ENCODE measurements at places on chromosomes 3 and 15.

DNA sequence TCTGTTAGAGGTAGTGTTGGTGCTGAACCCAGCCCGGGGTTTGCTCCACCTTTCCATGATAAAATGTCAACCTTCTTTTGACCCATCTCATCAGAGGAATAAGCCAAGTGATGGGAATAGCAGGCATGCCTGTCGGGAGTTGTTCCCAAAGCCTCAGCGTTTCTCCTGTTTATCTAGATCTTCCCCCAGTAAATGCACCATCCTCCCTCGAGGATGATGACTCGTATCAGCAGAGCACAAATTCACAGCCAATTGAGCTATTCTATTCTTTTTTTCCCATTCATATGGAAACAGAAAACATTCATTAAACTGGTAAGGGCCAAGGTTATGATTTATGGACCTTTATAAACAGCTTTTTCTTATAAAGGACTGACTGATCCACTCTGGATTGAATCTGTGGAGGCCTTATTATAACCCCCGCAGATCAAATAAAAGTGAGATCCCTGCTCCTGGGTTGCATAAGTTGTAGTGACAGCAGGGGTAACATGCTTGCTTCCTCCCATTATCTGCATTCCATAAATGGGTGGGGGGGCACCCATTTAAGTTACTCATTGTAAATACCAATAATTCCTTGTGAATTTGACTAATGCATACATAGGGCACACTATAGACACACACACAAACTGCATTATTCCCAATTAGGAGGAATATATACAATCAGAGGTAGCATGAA is 207.3 kb downstream of the PLCL2 start:
- DNase-seq, result no peak

- DNase-seq, result no peak
Measured at GRCh38 chr3:22306454-22306853, 555.4 kb upstream of the ZNF385D start.

- DNase-seq, result no peak
Measured at GRCh38 chr3:81695302-81695701, 66.1 kb downstream of the GBE1 start.

DNA sequence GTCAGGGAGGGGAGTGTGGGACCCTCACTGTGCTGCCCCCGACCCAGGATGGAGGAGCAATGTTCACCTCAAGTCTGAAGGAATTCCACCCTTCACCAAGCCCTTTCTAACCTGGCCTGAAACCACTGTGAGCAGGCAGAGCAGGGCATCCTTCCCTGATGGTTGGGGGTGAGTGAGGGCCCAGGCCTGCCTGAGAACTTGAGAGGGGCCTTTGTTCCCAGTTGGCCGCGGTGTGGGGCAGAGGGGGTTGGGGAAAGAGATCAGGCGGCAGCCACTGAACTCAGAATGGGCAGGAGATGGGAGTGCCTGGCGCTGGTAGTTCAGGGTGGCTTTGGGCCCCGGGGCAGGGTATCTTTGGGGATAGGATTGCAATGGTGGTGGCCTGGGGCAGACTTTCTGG is 103.5 kb upstream of the RPL32 start:
- no peak for DNase-seq

GRCh38 chr3:114553949-114554593 is 260.2 kb downstream of the TIGIT start:
- DNase-seq, result no peak
